Activated CD4-positive, alpha-beta T cell treated with anti-CD3 and anti-CD28 coated beads, Interleukin-2, amount 50 U/mL, for 16 hours (primary cell): ENCODE measurements at places on chromosomes 12 and 14.

DNA sequence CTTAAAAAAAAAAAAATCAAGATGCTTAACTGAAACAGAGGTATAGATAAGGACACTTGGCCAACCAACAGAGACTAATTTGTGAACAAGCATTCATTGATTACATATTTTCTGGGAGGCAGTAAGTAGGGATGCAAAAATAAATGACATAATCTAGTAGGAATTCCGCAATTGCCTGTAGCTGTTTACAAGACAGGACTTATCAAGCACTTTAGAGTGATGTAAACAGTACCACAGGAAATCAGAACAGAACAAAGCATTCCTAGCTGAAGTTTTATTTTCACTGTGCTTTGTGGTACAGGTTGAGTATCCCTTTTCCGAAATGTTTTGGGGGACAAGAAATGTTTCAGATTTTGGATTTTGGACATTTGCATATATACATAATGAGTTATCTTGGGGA, 68.2 kb upstream of the FGD4 start:
- DNase-seq, result no peak

GRCh38 chr14:93107453-93107852, 8.3 kb downstream of the ITPK1 start:
- no peak for DNase-seq

GRCh38 chr14:59271734-59272133, 83.3 kb downstream of the DAAM1 start:
- DNase-seq, result no peak

DNA sequence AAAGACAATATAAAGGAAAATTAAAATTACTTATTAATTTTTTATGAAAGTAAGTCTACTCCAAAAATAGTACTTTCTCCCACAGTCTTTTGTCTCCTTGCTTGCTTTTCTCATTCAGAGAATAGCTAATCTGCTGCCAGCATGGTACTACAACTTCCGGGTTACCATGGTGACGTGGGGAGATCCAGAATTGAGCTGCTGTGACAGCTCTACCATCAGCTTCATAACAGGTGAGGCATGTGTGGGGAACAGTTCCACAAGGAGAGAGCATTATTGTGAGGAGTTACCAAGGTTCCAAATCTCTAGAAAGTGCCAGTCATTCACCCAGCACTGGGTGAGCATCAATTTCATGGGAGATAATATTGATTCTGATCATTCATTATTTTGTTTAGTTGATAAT, 197.8 kb downstream of the PTPRO start:
- DNase-seq, result no peak

GRCh38 chr12:54016478-54016964, 7.7 kb downstream of the HOXC8 start:
- DNase-seq, result no peak

DNA sequence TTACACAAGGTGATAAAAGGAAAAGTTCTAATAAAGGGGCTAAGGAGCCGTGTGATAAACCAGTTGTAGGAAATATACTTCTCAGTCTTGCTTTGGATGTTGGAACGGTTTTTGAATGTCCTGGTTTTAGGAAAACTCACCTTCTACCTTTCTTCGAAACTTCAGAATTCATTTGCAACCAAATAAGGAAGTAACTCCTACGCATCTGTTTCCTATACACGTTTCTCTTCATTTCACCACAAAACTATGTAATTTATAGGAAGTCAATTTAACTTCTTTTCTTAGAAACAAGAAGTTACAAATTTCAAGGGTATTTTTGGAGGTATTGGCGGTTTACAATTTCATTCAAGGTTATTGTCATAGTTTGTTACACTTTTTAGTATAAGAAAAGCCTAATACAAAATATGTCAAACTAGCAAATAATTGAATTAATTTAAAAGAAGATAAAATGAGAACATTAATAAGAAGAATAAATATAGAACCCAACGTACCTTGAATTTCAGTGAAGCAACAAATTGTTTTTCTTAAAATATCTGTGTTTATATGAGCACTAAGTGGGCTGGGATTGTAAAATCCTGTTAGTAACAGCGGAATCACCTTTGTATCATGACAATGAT, 33.2 kb upstream of the CD69 start:
- peak; percentile 45 for DNase-seq

- DNase-seq, result peak; percentile 90
Measured at GRCh38 chr12:104064031-104064841, at the start of gene HCFC2. TSS of gene HCFC2 (plus strand) at chr12:104064531. CDS start at chr12:104064561, 30 bp downstream.

- no peak for DNase-seq
Measured at GRCh38 chr12:92278378-92278828, 132.8 kb upstream of the BTG1 start.

DNA sequence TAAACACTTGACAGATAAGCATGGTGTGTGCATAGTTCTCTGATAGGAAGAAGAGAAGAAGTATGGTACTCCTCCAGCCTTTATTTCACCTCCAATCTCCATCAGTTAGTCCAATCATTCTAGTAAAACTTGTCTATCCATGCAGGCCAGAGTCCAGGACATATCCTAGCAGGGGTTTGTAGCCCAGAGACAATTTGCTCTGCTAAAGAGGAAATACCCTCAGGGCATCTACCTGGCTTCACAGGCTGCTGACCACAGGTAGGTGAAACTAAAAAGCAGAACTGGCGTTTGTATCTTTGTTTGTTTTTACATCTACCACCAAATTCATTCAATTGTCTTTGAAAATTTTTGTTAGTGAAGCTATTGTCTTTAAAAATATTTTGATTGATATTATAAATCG, 717.6 kb downstream of the FSCB start:
- DNase-seq, result no peak

DNA sequence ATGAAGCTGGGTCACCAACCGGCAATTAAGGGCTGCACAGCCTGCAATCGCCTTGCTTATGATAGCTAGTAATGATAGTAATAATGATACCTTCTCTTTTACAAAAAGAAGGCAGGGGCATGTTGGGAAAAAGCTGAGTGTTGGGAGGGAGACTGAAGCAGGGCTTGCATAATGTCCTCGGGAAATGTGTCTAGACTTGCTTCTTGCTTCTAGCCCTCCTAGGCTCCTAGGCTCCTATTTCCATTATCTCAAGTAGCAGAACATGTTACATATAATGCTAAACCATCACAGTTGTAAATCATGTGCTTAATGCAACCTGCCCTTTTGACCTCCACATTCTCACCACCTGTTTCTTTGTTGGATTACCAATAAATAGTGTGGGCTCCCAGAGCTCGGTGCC, 18.7 kb downstream of the RERGL start:
- DNase-seq, result no peak

GRCh38 chr14:24921903-24922302, 128.0 kb downstream of the STXBP6 start:
- no peak for DNase-seq

GRCh38 chr12:120093592-120094355, 22.8 kb downstream of the RAB35 start:
- no peak for DNase-seq

DNA sequence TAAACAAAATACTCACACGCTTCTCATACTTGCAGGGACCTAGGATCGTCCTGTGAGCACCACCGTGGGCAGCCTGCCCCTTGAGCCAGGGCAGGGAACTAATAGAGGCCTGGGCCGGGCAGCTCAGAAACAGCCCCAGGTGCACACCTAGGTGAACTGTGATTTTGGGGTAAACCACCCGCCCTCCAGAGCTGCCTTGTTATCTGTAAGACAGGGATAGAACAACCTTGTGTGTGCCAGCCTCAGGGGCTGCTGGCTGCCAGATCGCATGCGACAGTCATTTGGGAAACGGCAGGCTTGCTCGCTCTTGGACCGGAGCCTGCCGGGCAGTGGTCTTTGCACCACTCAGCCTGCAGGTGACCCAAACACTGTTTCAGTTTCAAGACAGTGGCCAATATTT, 86.8 kb downstream of the ADGRD1 start:
- DNase-seq, result no peak

DNA sequence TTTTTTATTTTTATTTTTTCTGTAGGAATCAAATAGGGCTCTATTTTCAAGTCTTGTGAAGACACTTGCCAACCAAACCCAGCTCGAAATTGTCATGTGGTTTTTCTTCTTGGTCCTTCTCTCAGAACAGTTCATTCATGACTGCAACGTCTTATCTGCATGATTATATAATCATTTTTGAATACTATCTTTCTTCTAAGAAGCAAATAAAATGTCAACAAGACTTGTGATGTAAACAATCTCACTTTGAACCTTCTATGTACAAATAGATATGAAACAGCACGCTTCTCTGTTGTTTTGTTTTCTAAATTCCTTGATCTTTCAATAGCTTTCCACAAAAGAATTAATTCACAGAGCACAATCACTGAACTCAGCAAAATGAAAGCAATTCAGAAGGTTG, 320.7 kb downstream of the SOX5 start:
- no peak for DNase-seq

DNA sequence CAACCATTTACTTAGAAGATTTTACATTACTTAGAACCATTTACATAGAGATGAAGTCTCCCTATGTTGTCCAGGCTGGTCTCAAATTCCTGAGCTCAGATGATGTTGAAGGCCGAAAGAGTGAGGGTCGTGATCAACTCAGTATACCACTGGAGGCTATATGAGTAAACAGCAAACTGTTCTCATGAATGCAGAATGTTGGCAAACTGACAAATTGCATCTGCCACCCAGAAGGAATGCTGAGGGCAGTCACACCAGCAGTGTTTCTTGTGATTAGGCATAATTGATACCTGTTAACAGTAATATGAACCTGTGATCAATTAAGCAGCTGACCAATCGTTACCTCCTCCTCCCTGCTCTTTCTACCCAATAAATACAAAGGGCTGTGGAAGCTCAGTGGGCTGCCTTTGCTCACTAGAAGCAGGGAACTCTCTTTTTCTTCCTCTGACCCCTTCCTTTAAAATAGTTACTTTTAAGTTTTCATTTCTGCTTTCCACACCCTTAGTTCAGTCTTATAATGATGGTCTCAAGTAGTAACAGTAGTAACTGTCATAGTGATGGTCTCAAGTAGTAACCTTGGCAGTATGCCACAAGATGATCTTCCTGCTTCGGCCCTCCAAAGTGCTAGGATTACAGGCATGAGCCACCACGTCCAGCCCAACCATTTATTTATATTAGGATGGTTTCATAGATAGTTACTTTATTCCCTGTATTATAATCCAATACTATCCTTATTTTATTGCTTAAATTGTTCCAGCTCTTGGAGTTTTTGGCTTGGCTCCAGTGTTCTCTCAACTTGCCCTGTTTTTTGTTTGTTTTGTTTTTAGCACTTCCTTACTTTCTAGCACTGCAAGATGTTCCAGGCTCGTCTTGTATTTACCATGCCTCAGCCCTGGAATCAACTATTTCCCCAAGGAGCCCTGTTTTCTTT, 25.8 kb downstream of the LIMA1 start:
- no peak for DNase-seq

DNA sequence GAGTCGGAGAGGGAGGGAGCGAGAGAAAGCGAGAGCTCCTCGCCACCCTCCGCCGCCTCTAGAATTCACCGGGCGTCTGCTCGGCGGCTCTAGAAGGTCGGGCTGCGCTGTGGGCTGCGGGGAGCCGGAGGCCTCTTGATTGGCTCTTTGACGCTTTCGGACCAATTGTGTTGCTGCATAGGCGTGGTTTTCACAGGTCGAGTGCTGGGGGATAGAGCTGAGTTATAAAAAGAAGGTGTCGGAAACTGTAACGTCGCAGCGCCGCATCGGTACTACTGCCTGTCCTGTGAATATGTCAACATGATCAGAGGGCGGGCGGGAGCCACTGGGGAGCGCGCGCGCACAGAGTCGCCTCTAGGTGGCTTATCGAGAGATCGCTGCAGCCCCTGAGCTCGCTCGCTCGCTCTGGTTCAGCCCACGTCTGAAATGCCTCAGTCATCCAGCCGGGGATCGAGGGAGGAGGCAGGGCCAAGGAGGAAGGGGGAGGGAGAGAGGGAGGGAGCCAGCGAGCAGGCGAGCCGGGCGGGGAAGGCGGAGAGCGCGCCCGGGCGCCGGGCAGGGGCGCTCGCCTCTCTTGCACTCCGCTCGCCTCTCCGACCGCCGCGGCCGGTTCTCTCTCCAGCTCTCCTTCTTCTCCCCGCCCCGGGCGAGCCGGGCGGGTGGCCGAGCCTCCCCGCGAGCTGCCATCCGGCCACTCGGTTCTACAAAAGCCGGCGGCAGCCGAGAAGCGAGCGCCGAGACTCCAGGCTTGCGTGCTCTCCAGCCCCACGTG, at the start of gene TBX3:
Gene TBX3 (minus strand): TSS at position 78 of the 772 bp plus-strand sequence. CDS start 975 bp downstream, outside the sequence.
- peak; percentile 70 for DNase-seq

GRCh38 chr12:30996752-30997151, 70.2 kb downstream of the TSPAN11 start:
- no peak for DNase-seq

GRCh38 chr12:5913387-5913786, 31.7 kb downstream of the ANO2 start:
- no peak for DNase-seq

DNA sequence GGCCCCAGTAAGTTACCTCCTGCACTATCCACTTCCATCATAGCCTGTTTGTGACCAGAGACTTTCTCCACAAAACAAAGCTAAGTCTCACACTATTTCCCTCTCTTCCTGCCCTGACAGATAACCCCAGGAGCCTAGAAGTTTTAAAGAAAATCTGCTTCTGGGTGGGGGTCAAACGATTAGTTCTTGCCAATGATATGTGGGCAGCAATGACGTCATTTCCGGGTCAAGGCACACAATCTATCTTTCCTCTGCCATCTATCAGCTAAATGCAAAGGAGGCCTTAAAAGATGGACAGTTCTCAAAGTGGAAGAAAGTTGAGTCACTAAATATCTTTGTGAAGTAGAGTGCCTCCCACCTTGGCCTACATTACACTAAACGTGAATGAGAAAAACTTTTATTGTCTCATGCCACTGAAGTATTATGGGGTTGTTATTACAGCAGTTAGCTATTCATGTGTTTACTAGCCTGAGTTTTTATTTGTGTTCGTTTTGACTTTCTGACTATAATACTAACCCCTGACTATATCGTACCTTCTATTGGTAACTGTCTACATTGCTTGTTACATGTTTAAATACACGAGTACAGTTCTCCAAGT, 86.2 kb downstream of the DENND5B start:
- no peak for DNase-seq

DNA sequence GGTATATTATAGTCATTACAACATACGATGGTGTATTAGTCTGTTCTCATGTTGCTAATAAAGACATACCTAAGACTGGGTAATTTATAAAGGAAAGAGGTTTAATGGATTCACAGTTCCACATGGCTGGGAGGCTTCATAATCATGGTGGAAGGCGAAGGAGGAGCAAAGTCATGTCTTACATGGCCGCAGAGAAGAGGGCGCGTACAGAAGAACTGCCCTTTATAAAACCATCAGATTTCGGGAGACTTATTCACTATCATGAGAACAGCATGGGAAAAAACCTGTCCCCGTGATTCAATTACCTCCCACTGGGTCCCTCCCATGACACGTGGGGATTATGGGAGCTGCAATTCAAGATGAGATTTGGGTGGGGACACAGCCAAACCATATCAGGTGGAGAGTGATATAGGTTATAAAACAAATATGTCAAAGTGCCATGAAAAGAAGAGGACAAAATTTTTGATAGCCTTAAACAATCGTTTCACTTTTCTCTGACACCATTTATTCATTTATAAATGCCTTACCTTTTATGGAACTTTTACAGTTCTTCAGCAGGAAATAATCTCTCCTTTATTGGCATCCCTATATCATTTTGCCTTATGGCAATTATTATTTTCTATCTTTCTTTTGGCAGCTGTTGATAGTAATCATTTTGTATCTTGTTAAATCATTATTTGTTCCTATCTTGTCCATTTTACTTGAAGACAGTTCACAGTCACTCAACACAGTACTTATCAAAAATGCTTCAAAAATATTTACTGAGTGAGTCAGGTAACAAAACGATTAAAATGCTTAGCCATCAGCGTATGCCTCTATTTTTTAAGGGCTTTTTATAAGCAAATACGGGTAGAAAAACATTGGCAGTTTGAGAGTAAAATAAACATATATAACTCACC, 196.0 kb downstream of the RAD51B start:
- DNase-seq, result no peak

GRCh38 chr12:12230275-12230674, 36.6 kb downstream of the LRP6 start:
- DNase-seq, result no peak
